Bronchial epithelial cell (primary cell): ENCODE measurements at places on chromosomes 3 and 15. TPM values are rescaled to one million over a fixed set of nuclear protein-coding genes. Genes with fewer than 3 reads are reported as not detected.

DNA sequence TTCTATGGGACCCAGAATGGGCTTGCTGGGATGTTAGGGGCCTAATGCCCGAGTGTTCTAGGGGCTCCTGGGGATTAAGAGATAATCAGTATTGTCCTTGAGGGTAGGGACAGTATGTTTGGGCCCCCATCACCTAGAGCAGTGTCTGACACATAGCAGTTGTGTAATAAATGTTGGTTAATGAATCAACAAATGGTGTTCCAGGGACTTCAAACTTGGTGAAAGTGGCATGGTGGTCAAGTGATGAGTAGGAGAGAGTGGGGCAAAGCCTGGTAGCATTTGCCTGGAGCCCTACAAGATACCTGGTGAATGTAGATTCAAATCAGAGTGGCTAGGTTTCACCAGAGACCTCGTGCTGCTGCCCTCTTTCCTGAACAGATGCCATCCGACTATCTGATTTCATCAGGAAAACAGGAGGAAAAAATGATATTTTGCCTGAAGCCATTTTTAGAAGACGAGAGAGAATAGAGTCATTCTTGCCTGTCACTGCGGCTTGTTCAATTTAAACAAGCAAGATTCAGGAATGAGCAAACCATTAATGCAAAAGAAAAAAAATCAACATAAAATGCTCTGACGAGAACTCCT lies 117.3 kb downstream of the RPL22L1 start:
- peak; percentile 41 for DNase-seq

- DNase-seq, result no peak
These were observed 512.9 kb downstream of the PYDC2 start for GRCh38 chr3:191973820-191974219.

GRCh38 chr3:11475324-11475723 lies 168.4 kb downstream of the VGLL4 start:
- DNase-seq, result no peak

GRCh38 chr3:87324609-87325008 lies 48.2 kb upstream of the POU1F1 start:
- DNase-seq, result no peak

- no peak for DNase-seq
These were observed 297.8 kb downstream of the SATB1 start for GRCh38 chr3:18127174-18127858.

DNA sequence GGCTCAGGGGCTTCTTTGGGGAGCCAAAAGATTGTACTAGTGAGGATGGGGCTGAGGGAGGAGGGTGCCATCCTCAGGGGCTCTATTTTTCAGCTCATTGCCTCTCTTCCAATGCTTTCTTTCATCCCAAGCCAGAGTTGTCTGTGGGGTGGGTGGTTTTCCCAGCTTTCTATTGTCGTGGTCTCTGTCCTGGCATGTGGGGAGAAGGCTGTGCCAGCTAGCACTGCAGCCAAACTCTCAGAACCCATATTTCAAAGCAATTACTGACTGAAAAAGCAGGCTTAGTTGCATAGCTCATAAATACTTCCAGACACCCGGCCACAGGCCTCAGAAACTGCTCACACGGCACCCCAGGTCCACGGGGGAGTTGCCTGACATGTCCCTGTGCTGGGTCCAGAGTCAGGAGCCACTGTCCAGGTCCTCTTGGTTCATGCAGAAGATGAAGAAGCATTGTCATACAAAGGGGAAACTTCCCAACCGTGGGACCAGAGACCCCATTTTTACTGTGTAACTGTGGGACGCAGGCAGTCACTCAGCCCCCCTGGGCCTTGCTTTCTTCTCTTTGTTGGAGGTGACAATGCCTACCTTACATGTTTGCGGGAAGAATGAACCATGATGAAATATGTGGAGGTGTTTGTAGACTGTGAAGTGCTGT lies 27.6 kb downstream of the FGD5 start:
- no peak for DNase-seq

GRCh38 chr15:66593219-66593780 lies 27.5 kb upstream of the LCTL start:
- no peak for DNase-seq

GRCh38 chr3:171001957-171002694 lies 24.4 kb downstream of the SLC2A2 start:
- peak; percentile 87 for DNase-seq

DNA sequence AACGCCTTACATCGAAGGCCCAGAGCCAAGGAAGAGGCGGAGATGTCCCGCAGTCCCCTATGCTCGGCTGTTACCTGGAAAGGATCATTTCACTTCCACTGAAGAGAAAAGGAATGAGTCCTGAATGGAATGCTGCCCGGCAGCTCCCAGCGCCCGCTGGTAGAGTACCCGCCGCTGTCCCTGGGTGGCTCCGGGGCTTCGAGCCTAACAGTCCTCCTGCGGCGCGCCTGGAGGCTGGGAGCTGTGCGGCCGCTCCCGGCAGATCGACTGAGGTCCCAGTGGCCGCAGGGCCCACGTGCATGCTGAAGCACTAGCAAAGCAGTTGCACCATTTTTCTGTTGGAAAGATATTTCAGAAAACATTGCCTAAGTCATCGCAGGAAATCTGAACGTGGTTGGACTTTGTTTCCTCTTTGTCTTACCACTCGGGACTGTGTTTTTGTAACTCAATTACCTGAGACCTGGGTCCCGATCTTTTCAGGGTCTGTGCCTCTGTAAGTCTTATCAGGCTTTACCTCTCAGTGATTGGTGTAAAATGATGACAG lies 984 bp downstream of the RNU6-1 start:
- DNase-seq, result peak; percentile 30

GRCh38 chr3:69178082-69178481 lies 55.7 kb upstream of the LMOD3 start:
- DNase-seq, result no peak

GRCh38 chr15:83561661-83562060 lies 92.3 kb upstream of the ADAMTSL3 start:
- DNase-seq, result no peak

DNA sequence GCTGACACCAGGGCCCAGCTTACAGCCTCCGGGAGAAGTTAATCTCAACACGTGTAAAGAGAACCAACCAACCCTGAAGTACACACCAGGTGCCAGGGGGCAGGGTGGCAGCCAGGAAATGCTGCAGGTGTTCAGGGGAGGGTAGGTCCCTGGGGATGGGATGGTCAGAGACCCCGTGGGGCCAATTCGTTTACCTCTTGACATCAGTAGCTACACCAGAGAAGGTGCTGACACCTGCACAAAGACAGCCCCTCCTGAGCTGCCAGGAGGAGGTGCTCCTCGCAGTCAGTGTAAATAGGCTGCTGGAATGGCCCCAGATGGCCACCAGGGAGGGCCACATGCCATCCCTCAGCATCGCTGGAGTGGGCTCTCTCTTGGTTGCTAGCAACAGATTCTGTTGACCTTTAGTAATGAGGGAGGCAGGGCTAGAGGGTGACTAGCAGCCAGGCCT lies 52.8 kb downstream of the CORO2B start:
- DNase-seq, result no peak

DNA sequence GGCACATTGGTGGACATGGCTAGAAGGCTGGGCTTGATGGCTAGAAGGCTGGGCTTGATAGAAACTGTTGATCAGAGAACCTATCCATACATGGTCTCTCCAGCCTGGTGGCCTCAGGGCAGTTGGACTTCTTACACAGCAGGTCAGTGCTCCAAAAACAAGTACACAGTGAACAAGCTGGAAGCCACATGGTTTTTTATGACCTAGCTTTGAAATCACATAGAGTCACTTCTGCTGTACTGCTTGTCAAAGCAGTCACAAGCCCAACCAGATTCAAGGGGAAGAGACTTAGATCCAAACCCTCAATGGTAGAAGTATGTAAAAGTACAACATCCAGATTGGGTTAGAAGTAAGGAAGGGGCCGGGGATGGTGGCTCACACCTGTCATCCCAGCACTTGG lies 89.4 kb upstream of the HES1 start:
- no peak for DNase-seq

DNA sequence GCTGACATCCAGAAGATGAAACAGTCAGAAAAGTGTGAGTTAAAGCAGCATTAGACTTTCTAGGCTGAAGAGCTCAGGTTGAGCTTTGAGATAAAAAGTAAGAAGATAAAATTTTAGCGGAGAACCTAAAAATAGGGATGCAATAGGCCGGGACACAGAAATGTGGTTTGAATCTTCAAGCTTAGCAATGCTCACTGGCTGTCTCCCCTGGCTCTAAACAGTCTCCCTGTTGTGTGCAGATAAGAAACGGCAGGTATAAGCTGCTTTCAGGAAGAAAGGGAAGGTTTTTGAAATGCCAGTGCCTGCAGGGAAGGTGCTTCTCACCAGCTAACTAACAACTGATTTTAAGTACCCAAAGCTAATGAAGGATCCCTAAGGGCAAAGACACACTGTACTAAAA lies 718.7 kb upstream of the SGO1 start:
- DNase-seq, result no peak

GRCh38 chr3:106071306-106071705 lies 202.5 kb upstream of the CBLB start:
- no peak for DNase-seq

GRCh38 chr3:178202194-178202593 lies 334.0 kb upstream of the KCNMB2 start:
- DNase-seq, result no peak

DNA sequence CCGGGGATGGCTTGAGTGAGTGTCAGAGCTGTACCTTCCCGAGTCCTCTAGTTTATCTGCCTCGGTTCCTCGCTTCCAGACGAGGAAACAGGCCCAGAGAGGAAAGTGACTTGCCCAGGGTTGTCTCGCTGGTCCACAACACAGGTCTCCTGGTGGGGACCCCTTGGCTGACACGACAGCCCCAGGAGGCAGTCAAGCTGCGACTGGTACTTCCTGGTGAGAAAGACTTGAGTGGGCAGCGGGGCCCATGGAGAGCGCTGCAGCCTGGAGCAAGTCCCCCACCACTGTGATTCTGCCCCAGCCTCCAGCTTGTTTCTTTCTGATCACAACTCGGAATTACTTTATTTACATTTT lies 600 bp upstream of the CHRNA5 start:
- DNase-seq, result no peak

- no peak for DNase-seq
These were observed 10.8 kb upstream of the GOLGA6L2 start for GRCh38 chr15:23457890-23458289.

- DNase-seq, result no peak
These were observed 29.4 kb downstream of the SETMAR start for GRCh38 chr3:4332574-4332973.

GRCh38 chr3:17573396-17573795 lies 169.0 kb downstream of the TBC1D5 start:
- no peak for DNase-seq

DNA sequence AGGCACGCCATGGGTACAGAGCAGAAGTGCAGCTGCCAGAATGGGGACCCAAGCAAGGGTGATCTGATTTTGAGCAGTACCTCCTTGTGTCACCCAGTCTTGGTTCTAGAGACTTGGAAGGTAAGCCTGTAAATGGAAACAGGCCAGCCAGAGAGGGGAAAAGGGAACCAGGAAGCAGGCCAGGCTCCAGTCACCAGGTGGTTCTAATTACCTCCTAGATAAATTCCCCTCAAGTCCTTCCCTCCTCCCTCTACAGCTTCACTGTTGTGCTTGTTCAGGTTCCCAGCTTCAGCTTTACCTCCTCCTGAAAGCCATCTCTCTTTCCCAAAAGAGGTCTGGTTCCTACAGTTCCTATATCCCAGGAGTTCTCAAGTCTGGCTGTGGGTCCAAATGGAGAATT lies 58.8 kb upstream of the SLC7A14 start:
- no peak for DNase-seq

- DNase-seq, result no peak
These were observed 23.0 kb upstream of the SH3GL3 start for GRCh38 chr15:83424101-83424500.

ADAMTS17 gene
- total RNA-seq, result 1.1 and 2.0 TPM in 2 replicates

ATOSA gene
- total RNA-seq, result 16.6 and 20.0 TPM in 2 replicates

TP53BP1 gene
- 28.7 and 29.3 TPM in 2 replicates for total RNA-seq

FHIT gene
- total RNA-seq, result 1.6 and 2.6 TPM in 2 replicates

C3orf85 gene
- total RNA-seq, result not detected in 2 replicates

MRPL3 gene
- total RNA-seq, result 97.9 and 119 TPM in 2 replicates

MKRN3 gene
- not detected in 2 replicates for total RNA-seq

LRRC2 gene
- total RNA-seq, result under 0.01 and 0.26 TPM in 2 replicates

FOXB1 gene
- not detected in 2 replicates for total RNA-seq

TM6SF1 gene
- 2.6 and 3.1 TPM in 2 replicates for total RNA-seq

IL17RD gene
- total RNA-seq, result 1.1 and 2.3 TPM in 2 replicates

CKMT1B gene
- total RNA-seq, result 19.0 and 43.7 TPM in 2 replicates

KNG1 gene
- total RNA-seq, result not detected in 2 replicates

FRMD5 gene
- total RNA-seq, result 1.3 and 2.0 TPM in 2 replicates
